Stimulated activated CD8-positive, alpha-beta memory T cell treated with anti-CD3 and anti-CD28 coated beads, Interleukin-4, amount 100 ng/mL, for 1 hour (primary cell): ENCODE measurements at places on chromosomes 4 and X.

DNA sequence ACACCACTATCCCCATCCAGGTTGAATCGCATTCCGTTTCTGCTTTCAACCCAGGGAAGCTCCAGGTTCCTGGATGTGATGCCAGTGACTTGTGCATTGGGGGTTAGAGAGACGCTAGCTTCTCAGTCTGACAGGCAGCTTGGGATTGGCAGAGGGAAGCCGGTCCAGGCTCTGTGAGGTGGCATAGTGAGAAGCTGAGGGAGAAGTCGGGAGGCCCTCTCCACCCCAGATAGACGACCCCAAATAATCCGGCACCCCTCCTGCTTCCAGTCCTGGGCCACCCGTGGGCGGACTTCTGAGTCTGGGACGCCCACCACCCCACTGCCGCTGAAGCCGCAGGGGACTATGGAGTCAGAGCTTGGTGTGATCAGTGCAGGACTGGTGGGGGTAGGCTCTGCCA is 7.4 kb downstream of the MAGEA4 start:
- no peak for DNase-seq

GRCh38 chrX:2262668-2263055 is 238.1 kb downstream of the DHRSX start:
- no peak for DNase-seq

DNA sequence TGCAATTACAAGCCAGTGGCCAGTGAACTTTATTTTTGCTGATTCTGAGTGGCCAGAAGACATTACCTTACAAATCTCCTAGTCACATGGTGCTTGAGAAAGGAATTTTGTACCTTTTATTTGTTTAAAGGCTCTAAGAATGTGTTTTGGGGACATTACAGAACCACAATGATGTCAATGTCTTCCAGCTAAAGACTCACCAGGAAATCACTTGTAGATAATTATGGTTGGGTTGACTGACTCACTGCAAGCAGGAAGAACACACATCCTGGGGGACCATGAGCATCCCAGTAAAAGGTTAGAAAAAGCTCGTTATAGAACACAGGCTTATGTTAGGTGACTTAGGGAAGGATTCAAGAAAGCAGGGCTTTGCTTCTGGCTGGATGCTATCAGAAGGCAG is 119.4 kb upstream of the FAM9B start:
- no peak for DNase-seq

- DNase-seq, result no peak
Measured at GRCh38 chr4:10164877-10165283, 48.3 kb upstream of the WDR1 start.

DNA sequence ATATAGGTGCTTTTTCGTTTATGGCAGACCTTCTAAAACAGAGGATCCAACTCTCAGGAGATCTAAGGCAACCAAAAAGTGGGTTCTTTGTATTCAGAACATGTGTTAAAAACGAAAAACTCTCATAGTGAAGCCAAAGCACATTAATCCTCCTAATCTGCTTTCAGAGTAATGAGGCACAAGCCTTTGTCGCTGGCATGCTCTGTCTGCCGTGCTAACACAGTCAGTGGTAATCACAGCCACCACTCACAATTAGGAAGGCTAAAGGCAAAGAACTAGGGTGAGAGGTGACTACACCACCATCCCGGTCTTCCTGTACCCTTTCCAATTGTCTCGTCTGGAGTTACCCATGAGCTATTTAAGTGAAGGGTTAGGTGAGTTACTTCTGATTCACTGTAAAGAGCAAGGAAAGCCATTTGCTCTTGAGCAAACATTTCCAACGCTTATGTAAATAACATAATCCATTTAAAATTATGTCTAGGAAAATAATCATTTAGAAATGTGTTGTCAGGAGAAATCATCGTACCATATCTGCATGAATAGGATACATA is 40.7 kb downstream of the NPY2R start:
- DNase-seq, result no peak

- no peak for DNase-seq
Measured at GRCh38 chr4:126778348-126778747, 854.4 kb upstream of the INTU start.

GRCh38 chr4:6942238-6942800 is 32.7 kb downstream of the TBC1D14 start:
- DNase-seq, result no peak

- DNase-seq, result no peak
Measured at GRCh38 chrX:115260330-115260729, 26.4 kb upstream of the LRCH2 start.

GRCh38 chr4:110631584-110632505 is 9.0 kb upstream of the PITX2 start:
- no peak for DNase-seq

DNA sequence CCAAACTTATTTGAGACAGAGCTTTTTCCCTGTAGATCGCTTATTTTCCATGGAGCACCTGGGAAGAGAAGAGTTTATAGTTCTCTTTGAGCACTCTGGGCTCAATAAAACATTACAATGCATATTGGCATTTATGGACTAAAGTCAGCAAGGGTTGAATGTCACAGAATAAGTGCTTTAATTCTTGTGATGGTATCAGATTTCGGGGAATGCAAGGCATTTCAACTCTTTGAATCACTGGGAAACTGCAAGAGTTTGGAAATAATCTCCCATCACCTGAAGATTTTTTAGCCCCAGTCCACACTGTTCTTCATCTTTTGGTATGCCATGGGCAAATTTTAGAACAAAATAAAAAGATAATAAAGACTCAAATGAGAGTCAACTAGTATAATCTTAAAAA is 111.5 kb upstream of the WDFY3 start:
- no peak for DNase-seq

- DNase-seq, result no peak
Measured at GRCh38 chr4:185112104-185112503, 31.0 kb upstream of the SLC25A4 start.

DNA sequence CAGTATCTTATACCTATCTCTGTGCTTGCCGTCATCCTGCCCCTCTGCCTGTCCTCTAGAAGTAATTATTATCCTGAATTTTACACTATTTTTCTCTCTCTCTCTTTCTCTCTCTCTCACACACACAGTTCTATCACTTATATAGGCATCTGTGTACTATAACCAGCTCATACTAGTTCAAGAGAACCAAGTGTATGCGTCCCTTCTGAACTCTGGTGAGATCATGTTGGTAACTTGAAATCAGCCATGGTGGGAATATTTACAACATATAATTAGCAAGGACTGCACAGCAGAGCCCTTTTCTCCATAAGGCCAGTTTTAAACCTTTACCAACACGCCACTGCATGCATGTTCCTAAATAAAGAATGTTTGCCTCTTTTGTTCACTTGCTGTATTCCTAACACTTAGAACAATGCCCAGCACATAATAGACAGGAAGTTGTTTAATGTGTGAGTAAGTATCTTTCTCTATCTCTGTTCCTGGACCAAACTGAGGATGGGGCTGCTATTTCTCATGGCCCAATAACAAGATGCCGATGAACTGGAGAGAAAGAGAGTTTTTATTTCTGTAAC is 51.1 kb upstream of the IL21 start:
- DNase-seq, result no peak

- no peak for DNase-seq
Measured at GRCh38 chr4:78653655-78654054, 102.1 kb downstream of the ANXA3 start.

GRCh38 chr4:2459589-2460349 is 9.1 kb upstream of the RNF4 start:
- no peak for DNase-seq

- no peak for DNase-seq
Measured at GRCh38 chr4:114734594-114734993, 136.0 kb downstream of the UGT8 start.

- DNase-seq, result no peak
Measured at GRCh38 chr4:140187316-140187695, 33.3 kb upstream of the MAML3 start.

DNA sequence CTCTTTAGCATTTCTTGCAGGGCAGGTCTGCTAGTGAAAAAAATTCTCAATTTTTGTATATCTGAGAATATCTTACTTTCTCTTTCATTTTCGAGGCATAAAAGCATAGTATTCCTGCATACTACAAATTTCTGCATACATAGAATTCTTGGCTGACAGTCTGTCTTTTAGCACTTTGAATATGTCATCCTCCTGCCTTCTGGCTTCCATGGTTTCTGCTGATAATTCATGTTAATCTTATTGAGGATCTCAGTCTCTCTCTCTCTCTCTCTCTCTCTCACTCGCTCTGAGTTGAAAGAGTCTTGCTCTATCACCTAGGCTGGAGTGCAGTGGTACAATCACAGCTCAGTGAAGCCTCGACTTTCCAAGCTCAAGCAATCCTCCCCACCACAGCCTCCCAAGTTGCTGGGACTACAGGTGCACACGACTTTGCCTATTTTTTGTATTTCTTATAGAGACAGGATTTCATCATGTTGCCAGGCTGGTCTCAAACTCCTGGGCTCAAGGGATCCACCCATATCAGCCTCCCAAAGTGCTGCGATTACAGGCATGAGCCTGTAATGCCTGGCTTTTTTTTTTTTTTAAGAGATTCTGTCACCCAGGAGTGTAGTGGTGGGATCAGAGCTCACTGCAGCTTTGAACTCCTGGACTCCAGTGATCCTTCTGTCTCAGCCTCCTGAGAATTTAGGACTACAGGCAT is 161.3 kb downstream of the FNIP2 start:
- no peak for DNase-seq

DNA sequence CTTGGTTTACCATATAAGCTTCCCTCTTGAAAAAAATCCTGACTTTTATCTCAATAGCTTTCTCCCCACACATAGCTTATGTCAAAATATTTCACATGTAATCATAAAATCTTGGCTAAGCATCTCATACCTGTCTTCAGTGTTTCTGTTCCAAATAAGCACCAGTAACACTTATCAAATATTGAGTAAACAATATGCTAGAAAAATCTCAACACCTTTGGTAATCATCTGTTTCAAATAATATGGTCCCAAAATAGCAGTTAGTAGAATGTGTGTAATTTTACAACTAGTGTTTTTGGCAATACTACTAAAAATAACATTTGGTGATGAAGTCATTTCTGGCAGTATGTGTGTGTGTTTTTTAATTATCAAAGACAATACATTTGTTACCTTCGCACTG is 2138.2 kb downstream of the PCDH7 start:
- DNase-seq, result no peak

- DNase-seq, result no peak
Measured at GRCh38 chr4:55928846-55929245, 19.9 kb upstream of the CEP135 start.

- DNase-seq, result no peak
Measured at GRCh38 chr4:53378171-53378482, 686 bp downstream of the FIP1L1 start.

- no peak for DNase-seq
Measured at GRCh38 chr4:24999392-25000089, 31.2 kb downstream of the LGI2 start.
